Endodermal cell (in vitro differentiated cells): ENCODE measurements at places on chromosomes 2 and 18. TPM values are rescaled to one million over a fixed set of nuclear protein-coding genes. Genes with fewer than 3 reads are reported as not detected.
A peak's percentile ranks its signal among the peaks of the same experiment; 100 is the strongest.

The ANKRD29 gene
- 0.73 to 1.4 TPM in 2 of 3 replicates, not detected in the other for total RNA-seq

The ZBTB7C gene
- 0.21 to 0.55 TPM (median 0.31 TPM) in 3 replicates for total RNA-seq

The NDUFV2 gene
- total RNA-seq = 123 and 129 TPM in 2 replicates

The CTIF gene
- total RNA-seq = 22.6 to 37.5 TPM (median 33.8 TPM) in 3 replicates

The CCDC148 gene
- total RNA-seq = 2.5 and 2.7 TPM in 2 replicates

The EIF5B gene
- 49.1 and 54.2 TPM in 2 replicates for total RNA-seq

The SCLY gene
- total RNA-seq = 22.1 to 53.9 TPM (median 45.0 TPM) in 3 replicates

The GREB1 gene
- total RNA-seq = 82.7 and 106 TPM in 2 replicates

DNA sequence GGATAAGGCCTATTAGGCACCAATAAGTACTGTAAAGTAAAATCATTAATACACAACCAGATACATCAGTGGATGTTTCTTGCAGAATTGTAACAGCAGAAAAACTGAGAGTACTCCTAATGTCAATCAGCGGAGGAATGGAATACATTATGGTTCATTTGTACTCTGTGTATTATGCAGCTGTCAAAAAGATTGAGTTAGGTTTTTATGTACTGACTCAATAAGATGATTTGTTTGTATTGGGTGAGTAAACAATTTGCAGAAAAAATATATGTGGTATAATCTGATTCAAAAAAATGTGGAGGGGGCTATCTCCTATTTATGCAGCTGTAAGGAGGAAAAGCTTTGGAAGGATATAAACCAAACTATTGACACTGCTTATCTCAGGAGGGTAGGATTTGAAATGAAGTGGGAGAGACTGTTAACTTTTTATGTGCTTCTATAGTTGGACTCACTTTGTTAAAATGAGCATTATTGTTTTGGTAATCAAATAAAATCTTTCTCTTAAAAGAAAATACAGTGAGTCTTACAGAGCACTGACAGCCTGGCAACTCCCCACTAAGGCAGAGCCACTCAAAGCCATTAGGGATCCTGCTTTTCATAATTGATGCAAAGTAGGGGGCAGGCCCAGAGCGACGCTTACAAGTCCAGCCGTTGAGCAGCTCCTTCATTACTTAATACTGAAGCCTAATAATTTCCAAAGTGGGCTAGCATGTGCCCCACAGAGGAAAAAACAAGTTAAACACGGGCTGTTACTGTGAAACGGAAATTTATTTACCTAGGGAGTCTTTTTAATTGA is 168.8 kb downstream of the PHLPP1 start:
- no peak for DNase-seq

DNA sequence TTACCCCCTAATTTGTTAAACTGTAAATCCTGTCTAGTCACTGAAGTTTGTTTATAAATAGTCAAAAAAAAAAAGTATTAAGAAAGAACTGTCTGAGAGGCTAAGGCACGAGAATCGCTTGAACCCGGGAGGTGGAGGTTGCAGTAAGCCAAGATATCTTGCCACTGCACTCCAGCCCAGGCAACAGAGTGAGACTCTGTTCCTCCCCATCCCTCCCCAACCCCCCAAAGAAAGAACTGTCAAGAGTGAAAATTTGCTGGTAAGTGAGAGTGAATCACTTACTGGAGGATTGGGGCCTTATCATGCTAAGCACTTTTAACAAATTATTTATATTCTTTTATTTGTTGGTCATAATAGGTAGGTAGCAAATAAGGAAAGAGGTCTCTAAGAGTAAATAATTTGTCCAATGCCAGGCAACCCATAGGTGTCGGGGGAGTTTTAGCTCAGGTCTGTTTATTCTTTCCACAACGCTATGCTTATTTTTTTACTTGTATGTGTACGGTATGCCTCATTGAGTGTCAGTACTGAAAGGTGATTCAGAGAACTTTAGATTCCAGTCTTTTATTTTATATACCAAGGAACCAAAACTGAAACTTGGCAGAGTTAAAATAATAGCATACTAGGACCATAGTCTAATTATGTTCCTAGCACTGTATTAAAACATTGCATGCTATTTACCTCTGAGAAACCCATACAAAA is 2.5 kb downstream of the TAF4B start:
- DNase-seq = no peak

GRCh38 chr2:48135797-48136196 is 229.5 kb upstream of the FBXO11 start:
- no peak for DNase-seq

DNA sequence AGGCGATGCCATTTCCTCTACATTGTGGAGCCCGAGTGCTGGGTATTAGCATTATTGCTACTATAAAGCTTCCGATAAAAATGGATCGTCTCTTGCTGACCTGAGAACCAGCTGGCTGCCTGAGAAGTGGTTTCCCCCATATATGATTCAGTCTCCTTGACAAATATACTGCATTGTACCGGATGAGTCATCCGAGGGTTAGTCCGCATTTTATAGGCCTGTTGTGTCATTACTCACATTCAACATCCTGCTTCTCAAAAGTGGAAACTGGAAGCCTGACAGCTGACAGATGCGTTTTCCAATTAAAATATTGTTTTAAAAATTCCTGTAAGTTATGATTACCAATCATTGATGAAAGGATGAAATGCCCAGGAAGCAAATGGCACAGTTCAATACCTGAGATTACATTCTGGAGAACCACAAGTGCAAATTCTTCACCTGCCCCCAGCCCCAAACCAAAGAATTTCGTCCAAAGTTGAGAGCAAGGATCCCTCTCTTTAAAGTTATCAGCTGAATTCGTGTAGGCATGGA is 65.7 kb downstream of the SPRED2 start:
- DNase-seq = no peak

DNA sequence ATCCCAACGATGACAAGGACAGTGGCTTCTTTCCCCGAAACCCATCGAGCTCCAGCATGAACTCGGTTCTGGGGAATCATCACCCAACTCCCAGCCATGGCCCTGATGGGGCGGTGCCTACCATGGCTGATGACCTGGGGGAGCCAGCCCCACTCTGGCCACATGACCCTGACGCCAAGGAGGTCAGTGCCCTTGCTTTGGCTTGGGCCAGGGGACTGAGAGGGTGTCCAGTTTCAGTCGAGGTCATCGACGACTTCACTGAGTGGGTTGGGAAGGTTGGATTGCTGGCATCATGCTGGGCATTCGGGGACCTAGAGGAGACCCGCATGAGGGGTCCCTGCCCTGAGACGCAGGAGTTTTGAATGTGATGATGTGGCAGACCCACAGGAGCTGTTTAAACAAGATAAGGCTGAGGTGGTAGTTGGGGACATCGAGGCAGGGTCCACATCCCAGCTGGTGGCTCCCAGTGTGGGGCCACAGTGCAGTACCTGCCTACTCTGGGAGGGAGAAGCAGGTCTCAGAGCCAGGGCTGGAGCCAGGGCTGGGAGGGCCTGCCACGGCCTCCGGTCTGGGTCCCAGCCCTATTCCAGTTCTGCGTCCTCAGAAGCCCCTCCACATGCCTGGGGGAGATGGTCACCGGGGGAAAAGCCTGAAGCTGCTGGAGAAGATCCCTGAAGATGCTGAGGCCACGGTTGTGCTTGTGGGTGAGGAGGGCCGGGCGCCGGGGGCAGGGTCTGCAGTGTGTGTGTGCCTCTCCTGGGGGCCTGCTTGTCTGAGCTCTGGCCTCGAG is 6.0 kb downstream of the SLC4A3 start:
- DNase-seq = peak; percentile 39

GRCh38 chr2:96816127-96816835 is at the start of gene CNNM3:
Gene CNNM3, plus strand, starts transcription at chr2:96816268. Its CDS starts 10 bp downstream, at chr2:96816278.
- DNase-seq = peak; percentile 99

DNA sequence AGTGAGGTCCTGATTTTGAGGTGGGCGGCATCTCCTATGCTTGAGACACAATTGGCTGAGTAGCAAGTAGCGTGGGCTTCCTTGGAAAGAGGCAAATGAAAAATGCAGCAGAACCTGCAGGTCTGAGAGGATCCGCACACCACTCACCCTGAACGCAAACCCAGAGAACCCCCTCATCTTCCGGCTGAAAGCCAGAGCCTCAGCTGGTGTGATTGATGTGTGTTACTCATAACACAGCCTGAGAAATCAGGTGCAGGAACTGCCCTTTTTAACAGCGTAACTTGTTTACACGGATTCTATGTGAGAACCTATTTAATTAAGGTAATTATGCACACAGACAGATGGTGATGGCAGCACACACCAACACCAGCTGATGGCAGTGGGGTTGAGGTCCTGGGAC is 123.4 kb downstream of the MRO start:
- DNase-seq = no peak

- DNase-seq = no peak
These were observed 324.1 kb downstream of the DLGAP1 start for GRCh38 chr18:4130734-4131719.

DNA sequence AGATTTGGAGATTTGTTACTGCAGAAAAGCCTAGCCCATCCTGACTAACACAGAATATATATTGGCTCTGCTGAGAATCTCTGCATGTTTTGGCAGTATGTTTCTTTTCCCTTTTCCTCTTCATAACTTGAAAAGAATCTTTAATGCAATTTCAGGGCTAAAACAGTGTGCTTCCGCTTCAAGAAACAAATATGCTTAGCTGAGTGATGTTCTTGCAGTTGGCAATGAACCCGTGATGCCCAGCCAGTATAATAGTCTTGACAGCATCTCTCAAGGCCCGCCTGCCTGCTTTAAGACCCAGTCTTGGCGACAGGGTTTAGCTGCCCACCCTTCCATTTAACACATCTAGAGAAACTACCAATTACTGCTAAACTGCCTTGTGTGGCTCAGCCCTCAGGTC is 184.5 kb downstream of the INO80D start:
- no peak for DNase-seq

DNA sequence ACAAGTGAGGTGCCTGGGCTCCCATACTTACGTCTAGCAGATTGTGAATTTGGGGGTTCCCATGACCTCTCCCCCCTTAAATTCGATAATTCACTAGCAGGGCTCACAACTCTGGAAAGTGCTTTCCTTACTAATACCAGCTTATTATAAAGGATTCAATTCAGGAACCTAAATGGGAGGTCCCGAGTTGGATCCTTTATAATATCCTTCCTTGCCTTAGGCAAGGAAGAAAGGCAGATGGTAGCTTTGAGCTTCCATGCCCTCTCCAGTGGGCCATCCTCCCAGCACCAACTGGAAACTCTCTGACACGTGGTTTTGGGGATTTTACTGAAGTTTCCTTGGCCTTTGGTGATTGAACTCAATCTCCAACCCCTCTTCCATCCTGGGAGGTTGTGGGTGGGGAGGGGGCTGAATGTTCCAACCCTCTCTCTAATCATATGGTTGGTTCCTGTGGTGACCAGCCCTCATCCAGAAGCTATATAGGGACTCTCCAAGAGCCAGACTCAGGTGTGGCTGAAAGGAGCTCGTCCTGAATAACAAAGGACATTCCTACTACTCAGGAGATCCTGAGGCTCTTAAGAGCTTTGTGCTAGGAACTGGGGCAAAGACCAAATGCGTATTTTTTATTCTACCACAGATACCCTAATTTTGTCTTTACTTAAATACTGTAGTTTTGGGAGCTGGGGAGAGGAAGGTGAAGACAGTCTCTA is 62.2 kb downstream of the HAUS1 start:
- peak; percentile 59 for DNase-seq

DNA sequence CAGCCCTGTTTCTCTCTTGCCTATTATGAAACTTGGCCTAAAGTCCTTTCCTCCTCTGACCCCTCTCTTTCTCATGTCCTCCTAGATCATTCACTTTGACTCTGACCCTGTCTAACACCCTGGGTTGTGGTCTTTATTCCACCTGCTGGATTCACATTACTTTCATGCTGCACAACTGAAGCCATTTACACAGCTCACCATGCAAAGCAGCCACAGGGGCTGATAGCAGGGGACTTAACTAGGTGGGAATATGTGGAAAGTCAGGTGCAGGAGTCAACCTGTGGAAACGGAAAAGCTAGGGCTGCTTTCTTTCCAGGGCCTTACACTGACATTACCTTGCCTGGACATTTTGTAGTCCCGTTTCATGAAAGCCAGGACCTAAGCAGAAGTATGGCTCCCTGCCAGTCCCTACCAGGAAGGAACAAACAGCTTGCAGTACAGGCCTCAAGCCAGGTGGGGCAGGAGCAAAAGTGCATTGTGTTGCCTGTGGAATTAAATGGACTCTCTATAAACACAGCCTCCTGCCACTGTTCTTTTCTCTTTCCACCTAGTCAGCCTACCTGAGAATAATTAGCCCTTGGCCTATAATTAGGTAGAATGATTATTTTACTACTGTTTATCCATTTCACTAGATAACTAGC is 11.8 kb downstream of the MAPRE3 start:
- peak; percentile 73 for DNase-seq

- DNase-seq = peak; percentile 30
These were observed 158.9 kb downstream of the LDLRAD4 start for GRCh38 chr18:13377496-13377895.

- no peak for DNase-seq
These were observed 519.6 kb upstream of the LINC00305 start for GRCh38 chr18:64668461-64668962.

DNA sequence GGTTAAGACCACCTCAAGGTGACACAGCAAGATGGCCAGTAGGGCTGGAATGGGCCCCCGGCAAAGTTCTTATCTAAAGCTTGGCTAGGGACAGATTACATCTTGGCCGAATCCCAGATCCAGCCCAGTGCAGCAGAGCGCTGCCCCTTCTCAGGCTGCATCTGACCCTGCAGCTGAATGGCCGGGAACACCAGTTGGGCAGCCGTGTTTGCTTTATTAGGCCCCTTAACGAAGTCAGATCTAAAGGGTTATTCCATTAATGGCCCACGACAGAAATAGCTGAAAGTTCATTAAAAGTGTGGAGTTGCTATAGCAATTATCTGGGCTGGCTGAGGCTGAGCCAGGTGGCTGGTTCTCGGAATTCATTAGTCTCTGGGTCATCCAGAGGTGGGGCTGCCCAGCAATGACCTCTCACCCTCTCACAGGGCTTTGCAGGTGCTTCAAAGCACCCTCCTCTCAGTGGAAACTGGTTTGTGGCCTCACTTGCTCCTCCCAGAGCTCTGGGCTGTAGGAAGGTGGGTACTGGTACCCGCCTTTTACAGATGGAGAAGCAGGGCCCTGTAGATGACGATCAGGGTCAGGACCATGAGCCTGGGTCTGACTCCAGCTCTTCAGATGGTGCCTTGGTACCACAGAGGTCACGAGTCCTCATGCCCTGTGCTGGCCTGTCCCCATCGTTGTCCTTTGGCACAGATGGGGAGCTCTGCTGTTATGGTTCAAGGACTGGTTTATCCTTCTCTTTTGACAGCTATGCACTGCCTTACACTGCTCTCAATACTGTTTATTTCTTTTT is 68.8 kb downstream of the EMX1 start:
- DNase-seq = no peak

- DNase-seq = no peak
These were observed 2.4 kb downstream of the SRD5A2 start for GRCh38 chr2:31578316-31578715.

- peak; percentile 50 for DNase-seq
These were observed 1.8 kb downstream of the AGAP1 start for GRCh38 chr2:235495373-235496238.

GRCh38 chr2:165645930-165646831 is 147.9 kb downstream of the GALNT3 start:
- no peak for DNase-seq

GRCh38 chr2:675460-675859 is 1.7 kb downstream of the TMEM18 start:
- peak; percentile 42 for DNase-seq

GRCh38 chr2:56386657-56387056 is 202.9 kb downstream of the CCDC85A start:
- no peak for DNase-seq

- DNase-seq = no peak
These were observed 58.1 kb downstream of the ROCK2 start for GRCh38 chr2:11286323-11286722.
